ENCODE measurements at places on chromosomes 7 and 10.

GRCh38 chr7:44274623-44274975, 50.8 kb downstream of the CAMK2B start:
- DNase-seq = no peak

- no peak for DNase-seq
Observed at GRCh38 chr7:135959646-135960363, 17.4 kb downstream of the MTPN start.

DNA sequence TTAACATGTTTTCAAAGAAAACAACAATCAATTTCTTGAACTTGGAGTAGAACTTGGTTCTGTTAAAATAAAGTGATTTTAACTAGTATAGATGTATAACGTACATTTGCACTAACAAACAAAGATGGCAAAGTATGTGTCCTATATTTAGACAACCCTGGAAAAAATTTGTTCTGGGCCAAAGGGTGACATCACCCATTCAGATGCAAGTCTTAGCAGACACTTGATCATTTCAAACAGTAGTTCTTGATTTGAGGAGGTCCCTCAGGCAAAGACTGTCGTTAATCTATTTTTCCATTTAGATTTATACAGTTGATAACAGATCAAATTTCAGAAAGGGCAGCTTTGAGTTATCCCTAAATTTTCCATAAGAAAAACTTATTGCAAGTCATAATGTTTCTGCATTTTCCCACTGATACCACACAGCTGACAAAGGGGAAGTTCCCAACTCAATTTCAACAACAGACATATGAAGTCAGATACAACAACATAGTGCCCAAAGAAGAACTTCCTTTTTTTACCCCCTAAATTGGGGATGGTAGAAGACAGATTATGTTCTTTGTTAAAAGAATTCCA, 5.2 kb downstream of the NMT2 start:
- no peak for DNase-seq

DNA sequence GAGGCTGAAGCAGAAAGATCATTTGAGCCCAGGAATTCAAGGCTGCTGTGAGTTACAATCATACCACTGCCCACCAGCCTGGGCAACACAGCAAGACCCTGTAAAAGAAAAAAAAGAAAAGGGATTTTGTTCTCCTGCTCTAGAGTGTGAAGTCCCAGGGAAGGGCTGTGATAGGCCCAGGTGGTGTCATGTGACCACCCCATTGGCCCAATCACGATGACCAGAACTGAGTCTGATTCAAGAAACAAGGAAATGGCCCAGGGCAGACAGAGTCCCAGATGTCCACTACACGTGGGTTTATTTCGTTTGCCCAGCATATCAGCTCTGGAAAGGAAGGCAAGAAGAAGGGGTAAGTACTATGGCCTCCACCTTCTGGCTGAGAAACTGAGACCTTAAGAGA, 81.3 kb upstream of the CUX1 start:
- no peak for DNase-seq

GRCh38 chr10:79248341-79249185, 98.7 kb upstream of the PPIF start:
- DNase-seq = peak; percentile 66

All from GM06990 (cell line).